ENCODE measurements at places on chromosomes 4 and X.

- DNase-seq: no peak
These were observed 231.4 kb upstream of the GPC4 start for GRCh38 chrX:133646719-133647116.

GRCh38 chr4:3355266-3355748 lies 62.5 kb downstream of the RGS12 start:
- no peak for DNase-seq

GRCh38 chr4:14223461-14223860 lies 595.9 kb upstream of the BOD1L1 start:
- no peak for DNase-seq

DNA sequence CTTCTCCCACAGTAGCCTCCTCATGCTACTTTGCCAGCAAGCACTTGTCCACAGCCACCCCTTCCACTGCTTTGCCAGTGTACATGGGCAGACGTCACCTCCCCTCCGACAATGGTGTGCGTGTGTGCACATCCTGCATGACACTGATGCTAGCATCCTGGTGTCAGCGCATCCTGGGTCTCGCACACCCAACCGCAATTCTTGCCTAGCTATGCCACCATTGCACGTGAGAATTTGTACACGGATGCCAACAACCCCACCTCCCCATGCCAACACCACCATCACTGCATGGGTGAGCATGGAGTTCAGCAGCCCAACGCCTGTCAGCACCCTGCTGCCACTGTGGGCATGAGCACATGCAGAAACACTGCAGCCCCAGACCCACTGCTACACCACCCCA lies 550.0 kb downstream of the STPG2 start:
- DNase-seq: no peak

DNA sequence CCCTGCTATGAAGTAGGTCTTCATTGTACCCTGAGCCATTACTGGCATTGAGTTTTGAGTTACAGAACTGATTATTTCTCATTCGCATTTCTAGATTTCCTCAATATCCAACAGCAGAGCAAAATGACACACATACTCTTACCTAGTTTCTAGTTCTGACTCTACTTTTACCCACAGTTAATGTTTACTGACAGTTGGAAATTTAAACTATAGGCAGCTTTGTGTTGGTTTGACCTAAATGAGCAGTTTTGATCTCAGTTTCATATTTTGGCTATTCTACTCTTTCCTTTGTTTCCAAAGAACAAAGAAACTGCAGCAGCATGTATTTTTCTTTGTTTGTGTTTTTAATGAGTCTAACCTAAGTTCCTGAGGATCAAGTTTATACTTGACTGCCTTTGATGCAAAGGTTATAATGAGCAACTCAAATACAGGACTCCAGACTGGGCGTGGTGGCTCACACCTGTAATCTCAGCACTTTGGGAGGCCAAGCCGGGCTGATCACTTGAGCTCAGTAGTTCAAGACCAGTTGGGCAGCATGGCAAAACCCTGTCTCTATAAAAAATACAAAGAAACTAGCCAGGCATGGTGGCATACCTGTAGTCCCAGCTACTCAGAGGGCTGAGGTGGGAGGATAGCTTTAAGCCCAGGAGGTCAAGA lies 30.4 kb downstream of the TXK start:
- DNase-seq: no peak

DNA sequence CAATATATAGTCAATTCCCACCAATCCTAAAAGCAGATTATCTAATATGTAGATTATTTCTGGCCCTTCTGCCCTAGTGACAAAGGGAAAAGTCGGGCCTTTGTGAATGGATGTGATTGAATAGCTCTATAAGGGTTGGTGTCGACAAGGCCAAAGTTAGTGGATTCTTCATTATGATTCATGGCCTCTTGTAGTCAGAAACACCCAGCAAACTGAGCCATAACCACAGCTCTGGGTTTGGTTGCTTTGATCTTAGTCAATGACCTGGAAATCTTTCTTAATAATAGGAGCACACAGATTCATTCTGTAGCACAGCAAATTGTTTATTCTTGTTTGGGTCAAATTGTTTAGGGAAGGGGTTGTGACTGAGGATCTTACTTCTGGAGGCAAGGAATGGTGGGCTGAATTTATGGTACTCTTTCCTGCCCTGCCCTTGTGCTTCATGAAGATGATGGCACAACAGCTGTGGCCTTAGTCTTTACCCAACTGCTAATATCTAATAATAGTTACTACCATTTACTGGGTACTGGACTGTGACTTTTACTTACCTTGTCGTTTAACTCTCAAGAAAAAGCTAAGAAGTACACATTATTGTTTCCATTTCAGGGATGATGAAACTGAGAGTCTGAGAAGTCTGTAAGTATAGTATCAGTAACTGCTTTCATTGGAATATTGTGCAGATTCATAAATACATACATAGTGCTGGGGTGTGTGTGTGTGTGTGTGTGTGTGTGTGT lies 74.0 kb downstream of the AFF2 start:
- no peak for DNase-seq

GRCh38 chr4:139770361-139770760 lies 104.7 kb downstream of the MGST2 start:
- no peak for DNase-seq

DNA sequence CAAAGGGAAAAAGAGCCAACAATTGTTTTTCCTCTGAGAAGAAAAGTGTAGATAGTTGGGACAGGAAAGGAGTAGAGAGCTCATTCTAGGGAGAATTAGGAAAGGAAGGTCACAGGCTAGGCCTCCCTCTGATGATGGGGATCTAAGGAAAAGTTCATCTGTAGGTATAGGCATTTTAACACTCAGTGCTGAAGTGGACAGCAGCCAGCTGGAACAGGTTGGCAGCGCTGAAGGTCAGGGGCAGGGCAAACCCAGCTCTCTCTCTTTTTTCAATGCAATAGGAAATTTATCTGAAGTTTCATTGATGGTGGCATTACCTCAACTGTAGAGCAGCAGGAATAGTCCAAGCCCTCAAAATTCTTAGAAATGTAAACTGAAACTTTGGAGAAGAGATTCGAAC lies 98.5 kb upstream of the ETNPPL start:
- no peak for DNase-seq

DNA sequence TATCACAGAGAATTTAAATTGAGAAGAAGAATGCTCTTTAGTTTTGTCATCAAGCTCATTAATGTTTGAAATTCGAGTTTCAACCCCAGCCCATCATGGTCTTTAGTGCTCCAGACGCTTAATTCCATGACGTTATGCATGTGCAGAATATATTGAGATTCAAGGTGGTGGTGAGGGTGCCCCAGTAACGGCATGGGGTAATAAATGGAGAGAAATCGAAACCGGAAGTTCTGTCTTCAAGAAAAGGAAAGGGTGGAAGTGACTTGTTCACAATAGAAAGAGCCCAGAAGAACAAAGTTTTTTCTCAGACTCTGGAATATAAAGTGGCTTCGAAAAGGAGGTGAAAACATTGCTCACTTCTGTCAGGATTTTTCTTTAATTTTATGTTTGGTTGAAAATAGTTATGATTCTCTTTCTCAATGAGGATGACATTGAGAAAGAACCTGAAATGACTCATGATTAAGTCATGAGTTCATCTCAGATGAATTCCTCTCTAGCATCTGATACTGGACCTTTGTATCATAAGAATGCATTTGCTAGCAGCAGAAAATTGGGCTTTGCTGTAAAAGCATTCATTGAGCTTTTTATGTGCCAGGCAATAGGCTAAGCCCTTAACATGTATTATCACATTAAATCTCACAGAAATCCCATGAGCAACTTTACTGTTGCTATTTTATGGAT lies 779 bp upstream of the DDX60L start:
- DNase-seq: no peak

DNA sequence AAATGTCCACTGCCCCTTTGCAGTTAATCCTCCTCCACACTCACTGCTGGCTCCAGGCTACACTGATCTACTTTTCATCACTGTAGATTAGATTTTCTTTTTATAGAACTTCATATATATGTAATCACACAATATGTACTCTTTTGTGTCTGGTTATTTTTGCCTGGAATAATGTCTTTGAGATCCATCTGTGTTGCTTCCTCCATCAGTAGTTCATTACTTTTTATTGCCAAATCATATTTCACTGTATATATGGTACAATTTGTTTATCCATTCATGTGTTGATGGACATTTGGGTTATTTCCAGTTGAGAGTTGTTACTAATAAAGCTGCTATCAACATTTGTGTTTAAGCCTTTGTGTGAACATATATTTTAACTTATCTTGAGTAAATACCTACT lies 126.4 kb upstream of the SMIM10 start:
- no peak for DNase-seq

GRCh38 chr4:14410516-14410915 lies 591.8 kb upstream of the CPEB2 start:
- DNase-seq: no peak

DNA sequence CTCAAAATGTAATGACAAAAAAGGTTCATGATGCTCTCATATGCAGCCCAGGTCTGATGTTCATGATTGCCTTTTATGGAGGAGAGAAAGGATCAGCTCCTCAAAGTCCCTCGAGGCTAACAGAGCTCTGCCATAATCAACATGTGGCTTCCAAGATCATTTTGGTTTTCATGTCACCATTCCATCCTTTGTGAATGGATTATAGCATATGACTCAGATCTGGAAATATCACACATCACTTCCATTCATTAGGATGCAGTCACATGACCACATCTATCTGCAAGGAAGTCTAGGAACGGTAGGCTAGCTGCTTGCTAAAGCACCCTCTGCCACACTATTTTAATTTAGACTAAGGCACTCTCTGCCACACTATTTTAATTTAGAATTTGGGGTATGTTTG lies 77.6 kb downstream of the COX18 start:
- no peak for DNase-seq

DNA sequence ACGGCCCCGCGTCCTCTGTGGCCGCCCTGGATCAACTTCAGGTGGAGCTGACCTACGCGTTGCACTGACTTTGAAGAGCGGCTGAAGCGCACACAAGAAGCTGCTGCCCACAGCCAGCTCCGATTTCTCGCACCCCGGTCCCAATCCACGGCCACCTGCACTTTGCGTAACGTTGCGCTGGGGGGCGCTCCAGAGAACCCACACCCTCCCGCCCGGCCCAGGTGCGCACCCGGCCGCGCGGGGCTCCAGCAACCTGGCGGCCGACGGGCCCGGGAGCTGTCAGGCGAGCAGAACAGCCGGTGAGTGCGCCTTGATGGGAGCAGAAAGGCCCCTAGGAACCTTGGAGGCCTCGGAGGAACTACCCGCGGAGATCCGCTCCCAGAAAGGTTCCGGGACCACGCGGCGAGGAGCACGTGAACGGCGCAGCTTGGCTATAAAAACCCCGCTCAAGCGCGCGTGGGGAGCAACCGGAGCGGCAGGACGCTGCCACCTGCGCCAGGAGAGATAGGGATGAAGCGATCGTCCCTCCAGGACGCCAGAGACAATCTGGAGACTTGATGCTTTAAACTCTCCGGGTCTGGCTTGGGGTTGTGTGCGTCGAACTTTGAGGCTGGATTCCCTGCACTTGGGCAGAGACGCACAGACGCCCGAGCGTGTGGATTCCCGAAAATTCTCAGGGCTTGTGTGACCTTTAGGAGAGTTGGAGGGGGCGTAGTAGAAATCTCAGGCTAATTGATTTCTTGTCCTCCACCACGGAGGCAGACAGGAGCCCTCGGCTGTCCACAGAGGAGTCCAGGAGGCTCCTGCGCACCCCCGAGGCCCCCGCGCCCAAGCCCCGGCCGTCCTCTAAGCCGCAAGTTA lies 591 bp upstream of the NWD2 start:
- DNase-seq: no peak

GRCh38 chrX:56791456-56791855 lies 62.4 kb downstream of the NBDY start:
- no peak for DNase-seq

- DNase-seq: no peak
These were observed 77.7 kb downstream of the FAM13A start for GRCh38 chr4:88979276-88979675.

GRCh38 chrX:95733426-95733825 lies 951.2 kb upstream of the DIAPH2 start:
- no peak for DNase-seq

DNA sequence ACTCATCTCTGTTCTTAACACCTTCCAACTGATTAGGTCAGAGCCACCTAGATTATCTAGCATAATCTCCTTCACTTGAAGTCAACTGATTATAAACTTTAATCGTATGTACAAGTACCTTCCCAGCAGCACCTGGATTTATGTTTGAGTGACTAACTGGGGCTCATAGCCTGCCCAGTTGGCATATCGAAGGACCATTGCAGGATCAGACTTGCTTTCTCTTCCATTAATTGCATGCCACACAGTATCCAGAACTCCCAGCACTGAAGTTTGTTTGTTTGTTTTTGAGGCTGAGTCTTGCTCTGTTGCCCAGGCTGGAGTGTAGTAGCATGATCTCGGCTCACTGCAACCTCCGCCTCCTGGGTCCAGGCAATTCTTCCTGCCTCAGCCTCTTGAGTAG lies 27.9 kb downstream of the GRK4 start:
- DNase-seq: no peak

- no peak for DNase-seq
These were observed 187.3 kb downstream of the SLC39A8 start for GRCh38 chr4:102157984-102158383.

DNA sequence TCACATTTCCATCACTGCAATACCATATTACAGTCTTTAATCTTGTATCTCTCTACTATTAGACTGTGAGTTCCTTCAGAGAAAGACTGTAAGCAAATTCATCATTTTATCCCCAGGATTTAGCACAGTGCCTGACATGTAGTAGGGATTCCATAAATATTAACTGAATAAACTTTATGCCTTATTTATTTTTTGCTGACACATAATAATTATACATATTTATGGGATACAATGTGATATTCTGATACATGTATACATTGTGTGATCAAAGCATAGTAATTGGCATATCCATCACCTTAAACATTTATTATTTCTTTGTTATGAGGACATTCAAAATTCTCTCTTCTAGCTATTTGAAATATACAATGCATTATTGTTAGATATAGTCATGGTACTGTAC lies 3.7 kb downstream of the PPEF2 start:
- no peak for DNase-seq

DNA sequence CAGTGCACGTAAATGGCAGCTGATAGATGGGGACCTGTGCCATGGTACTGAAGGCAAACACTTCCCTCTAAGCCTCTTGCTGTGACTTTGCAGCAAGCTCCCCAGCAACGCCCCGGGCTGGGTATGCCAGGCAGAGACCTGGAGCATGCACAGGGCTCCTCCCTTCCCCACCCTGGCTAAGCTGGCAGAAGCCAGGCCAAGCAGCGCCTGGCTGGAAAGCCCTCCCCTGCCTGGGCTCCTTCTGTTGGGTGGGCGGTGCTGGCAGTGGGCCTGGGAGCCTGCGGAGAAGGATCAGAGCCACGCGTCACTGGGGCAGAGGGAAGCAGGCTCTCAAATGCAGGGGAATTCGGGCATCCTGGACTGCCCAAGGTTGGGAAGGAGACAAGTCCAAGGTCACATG lies 3.6 kb downstream of the ATP2B3 start:
- DNase-seq: no peak

- no peak for DNase-seq
These were observed 78.9 kb downstream of the FAT1 start for GRCh38 chr4:186644737-186645261.

GRCh38 chrX:25096522-25097045 lies 80.8 kb upstream of the ARX start:
- DNase-seq: no peak

GRCh38 chr4:87895964-87896621 lies 63.3 kb downstream of the MEPE start:
- no peak for DNase-seq
